Activated gamma-delta T cell treated with Interleukin-2 at 50 U/mL for 16 hours (primary cell): ENCODE measurements at places on chromosomes 12 and 14.

DNA sequence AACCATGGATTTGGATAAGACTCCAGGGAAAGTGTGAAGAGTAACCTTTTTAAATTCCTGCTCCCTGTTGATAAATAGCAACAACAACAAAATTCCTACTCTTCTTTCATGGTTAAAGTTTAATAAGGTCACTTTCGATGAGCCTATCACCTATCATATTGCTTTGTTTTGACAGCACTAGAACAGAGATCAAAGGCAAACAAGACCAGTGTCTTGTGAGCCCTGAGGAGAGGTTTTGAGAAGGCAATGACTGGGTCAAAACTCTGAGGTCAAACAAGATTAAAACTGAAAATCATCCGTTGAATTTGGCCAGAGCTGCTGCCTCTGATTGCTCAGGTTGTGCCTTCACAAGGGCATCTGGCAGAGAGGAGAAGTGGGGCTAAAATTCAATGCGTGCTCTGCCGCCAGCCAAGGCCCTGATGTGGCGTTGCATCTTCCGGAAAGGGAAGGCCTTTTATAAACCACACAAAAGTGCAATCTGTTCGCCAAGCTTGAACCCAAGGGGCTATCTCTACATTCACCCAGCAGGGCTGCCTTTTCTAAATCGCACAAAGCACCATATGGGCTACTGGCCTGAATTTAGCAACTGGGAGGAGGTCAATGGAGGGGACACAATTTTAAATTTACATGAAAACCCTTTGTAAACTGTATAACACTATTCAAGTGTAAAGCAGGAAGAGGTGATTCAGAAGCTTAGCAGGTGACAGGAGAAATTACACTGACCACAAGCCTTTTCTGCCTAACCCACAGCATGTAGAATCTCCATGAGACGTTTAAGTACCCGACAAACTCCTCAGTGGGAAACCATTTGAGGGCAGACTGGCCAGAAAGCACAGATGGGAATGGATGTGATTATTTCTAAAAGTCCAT lies 140.8 kb downstream of the DAD1 start:
- DNase-seq = no peak

DNA sequence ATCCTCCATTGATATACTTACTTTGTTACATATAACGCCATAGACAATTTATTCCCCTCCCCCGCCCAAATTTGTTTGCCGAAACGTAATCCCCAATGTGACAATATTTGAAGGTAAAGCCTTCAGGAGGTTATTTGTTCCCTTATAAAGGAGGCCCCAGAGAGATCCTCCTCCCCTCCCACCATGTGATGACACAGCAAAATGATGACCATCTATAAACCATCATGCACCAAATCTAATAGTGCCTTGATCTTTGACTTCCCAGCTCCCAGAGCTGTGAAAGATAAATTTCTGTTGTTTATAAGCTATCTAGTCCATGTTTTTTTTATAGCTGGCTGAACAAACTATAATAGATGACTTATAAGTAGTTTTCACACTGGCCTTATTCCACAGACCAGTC lies 122.2 kb downstream of the PTPRO start:
- no peak for DNase-seq

- DNase-seq = no peak
Observed at GRCh38 chr14:52599974-52600373, 47.3 kb downstream of the GPR137C start.

DNA sequence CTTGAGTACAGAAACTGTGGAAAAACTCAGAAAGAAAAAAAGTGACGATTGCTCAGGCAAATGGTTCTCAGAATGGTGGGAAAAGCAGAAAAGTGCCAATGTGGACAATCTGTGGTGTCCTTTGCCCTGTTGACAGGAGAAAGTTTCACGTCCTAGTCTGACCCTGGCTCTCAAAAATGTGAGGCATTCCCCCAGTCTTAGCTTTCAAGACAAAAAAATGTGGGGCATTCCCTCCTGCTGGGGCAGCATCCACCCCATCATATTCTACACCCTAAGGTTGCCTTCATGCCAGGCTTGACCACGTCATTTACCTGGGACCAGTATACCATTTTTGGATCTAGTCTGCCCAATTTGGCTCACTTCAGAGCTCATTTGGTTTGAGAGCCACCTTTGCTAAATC lies 20.7 kb upstream of the ANAPC7 start:
- no peak for DNase-seq

- no peak for DNase-seq
Observed at GRCh38 chr14:50795909-50796308, 35.1 kb downstream of the NIN start.

DNA sequence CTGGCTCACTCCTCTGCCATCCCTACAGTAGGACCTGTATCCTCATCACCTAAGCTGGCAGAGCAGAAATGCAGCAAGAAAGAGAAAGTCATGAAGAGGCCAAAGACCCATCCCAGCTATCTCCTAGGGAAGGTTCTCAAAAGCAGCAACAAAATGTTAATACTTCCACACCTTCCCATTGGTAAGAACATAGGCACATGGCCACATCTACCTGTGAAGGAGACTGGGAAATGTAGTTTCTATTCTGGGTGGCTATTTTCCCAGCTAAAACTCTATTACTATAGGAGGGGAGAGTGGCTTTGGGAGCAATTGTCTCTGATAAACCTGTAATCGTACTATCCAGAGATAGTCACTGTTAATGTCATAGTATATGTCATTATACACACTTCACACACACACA lies 13.7 kb upstream of the EIF2B2 start:
- no peak for DNase-seq
